MCF 10A (cell line): ENCODE measurements at places on chromosomes 5 and 9. TPM values are rescaled to one million over a fixed set of nuclear protein-coding genes. Genes with fewer than 3 reads are reported as not detected.
A peak's percentile ranks its signal among the peaks of the same experiment; 100 is the strongest.

Gene CDH10
- total RNA-seq: 0.33 and 0.39 TPM in 2 replicates

GRCh38 chr5:64462391-64462790, 43.4 kb upstream of the RGS7BP start:
- DNase-seq: no peak

GRCh38 chr5:26003966-26004365, 1034.4 kb downstream of the CDH9 start:
- DNase-seq: peak; percentile 37

DNA sequence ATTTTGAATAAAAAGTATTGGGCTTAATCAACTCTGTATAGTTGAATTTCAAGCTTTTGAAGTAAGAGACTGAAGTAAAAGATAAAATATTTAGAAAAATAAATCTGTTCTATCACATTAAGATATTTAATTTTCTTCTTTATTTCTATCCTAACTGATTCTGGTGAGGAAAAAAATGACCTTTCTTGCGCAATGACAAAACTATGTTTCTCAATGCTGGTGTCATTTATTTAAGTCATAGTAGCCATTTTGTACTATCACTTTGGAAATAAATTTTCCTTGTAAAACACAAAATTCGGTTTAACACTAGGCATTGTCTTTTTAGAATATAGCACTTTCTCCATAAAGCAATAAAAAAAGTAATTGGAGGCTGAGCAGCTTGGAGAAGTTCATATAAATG, 728.0 kb downstream of the CDH9 start:
- peak; percentile 18 for DNase-seq

DNA sequence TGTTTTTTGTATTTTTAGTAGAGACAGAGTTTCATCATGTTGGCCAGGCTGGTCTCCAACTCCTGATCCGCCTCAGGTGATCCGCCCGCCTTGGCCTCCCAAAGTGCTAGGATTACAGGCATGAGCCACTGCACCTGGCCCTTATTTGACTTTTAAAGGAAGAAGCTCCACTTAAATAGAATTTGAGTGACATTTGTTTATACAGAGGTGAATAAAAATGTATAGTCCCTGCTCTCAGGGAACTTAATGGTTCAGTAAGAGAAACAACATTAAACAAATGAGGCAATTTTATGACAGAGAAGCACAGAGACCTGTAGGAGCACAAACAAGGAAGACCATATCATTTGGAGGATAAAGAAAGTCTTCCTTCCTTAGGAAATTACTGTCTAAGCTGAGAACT, 65.7 kb downstream of the C9orf152 start:
- peak; percentile 50 for DNase-seq
